ENCODE measurements at places on chromosomes 7 and 10.

- DNase-seq, result no peak
These were observed 426.9 kb downstream of the LRMDA start for GRCh38 chr10:75858339-75858738.

GRCh38 chr10:49237985-49238384 lies 49.8 kb upstream of the TMEM273 start:
- no peak for DNase-seq

DNA sequence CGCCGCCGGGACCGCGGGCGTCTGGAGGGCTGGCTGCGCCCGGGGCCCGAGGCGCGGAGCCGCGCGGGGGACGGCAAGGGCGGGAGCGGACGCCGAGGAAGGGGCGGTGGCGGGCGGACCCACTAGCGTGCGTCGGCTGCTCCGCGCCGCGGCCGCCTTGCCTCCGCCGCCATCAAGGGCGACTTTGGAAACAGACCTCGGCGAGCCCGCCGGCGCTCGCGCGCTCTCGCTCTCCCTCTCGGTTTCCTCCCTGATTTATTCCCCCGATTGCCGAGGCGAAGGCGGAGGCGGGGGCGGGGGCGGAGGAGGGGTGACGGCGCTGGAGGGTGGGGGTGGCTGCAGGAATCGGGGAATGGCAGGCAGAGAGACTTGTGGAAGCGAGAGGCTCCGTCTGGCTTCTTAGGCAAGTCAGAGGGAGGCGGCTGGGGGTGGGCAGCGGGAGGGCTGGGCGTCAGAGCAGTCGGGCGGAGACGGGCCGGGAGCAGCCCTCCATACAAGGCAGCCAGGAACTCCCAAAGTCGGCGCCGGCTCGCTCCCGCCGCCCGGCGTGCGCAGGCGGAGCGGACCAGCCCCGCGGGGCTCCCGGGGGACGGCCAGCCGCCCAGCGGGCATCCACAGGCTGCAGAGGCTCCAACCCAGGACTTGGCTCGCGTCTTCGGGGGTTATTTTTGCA lies at the start of gene CACNA2D1:
CACNA2D1 (minus strand) TSS at position 231 of the 673 bp plus-strand sequence.
- DNase-seq, result peak; percentile 91

DNA sequence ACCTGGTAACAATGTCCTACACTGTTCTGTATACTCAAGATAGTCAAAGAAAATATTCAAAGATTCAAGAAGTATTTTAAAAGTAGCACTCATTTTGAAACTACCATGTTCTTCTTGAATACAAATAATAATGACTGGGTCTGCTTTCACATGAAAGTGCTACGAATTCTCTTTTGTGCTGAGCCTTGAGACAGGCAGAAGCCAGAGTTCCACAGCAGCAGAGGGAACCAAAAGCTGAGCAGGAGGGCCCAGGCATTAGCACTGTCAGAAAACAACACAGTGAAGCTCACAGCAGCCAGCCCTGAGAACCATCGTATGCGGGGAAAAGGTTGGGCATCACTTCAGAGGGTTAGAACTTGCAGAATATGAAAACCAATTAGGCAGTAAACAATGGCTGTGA lies 38.9 kb downstream of the ANKMY2 start:
- no peak for DNase-seq

DNA sequence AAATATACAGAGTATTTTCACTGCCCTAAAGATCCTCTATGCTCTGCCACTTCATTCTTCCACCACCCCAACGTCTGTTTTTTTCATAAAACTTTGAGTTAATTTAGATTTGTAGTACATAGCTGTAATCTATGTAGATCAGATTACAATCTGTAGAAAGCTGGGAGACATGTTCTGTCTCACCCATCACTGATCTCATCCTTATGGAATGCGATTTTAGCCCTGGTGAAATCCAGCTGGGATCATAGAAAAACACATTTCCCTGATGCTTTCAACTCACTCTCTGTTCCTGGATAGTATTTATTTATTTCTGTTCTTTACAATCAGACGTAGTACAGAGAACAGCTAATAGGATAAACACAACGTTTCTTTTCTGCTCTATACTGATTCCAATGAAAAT lies 521.0 kb downstream of the KIF20B start:
- DNase-seq, result peak; percentile 80

GRCh38 chr7:131489881-131490280 lies 66.5 kb downstream of the PODXL start:
- DNase-seq, result no peak

DNA sequence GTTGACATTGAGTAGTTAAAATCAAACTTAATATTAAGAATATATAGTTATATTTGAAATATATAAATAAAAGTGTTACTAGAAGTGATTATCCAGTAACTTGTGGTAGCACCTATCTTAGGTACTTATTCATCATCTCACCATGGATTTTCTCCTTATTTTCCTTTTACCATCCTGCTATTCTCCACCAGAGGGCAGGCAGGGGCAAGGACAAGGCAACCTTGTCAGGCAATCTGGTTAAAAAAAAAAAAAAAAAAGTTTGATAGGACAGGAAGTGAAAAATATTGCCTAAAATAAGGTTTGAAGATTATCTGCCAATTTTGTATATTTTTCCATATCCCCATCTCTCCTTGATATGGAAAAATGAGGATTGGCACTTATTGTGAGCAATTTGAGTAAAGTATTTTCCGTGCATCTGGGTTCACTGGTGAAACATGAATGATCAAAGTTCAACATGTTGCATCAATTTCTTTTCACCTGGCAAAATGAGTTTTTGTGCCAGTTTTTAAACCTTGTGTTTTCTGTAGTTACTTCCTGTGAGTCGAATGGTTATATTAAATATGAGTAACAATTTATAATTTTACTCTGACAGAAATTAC lies 256.7 kb downstream of the AGMO start:
- DNase-seq, result peak; percentile 39

- DNase-seq, result no peak
These were observed 78.7 kb downstream of the PRLHR start for GRCh38 chr10:118516716-118517115.

GRCh38 chr10:84539216-84539615 lies 210.8 kb downstream of the CCSER2 start:
- peak; percentile 39 for DNase-seq

GRCh38 chr7:149459540-149460452 lies 1.1 kb downstream of the ZNF777 start:
- no peak for DNase-seq

GRCh38 chr10:71371750-71372166 lies 25.0 kb upstream of the CDH23 start:
- DNase-seq, result no peak

GRCh38 chr7:113628948-113629847 lies 289.6 kb downstream of the PPP1R3A start:
- peak; percentile 60 for DNase-seq

DNA sequence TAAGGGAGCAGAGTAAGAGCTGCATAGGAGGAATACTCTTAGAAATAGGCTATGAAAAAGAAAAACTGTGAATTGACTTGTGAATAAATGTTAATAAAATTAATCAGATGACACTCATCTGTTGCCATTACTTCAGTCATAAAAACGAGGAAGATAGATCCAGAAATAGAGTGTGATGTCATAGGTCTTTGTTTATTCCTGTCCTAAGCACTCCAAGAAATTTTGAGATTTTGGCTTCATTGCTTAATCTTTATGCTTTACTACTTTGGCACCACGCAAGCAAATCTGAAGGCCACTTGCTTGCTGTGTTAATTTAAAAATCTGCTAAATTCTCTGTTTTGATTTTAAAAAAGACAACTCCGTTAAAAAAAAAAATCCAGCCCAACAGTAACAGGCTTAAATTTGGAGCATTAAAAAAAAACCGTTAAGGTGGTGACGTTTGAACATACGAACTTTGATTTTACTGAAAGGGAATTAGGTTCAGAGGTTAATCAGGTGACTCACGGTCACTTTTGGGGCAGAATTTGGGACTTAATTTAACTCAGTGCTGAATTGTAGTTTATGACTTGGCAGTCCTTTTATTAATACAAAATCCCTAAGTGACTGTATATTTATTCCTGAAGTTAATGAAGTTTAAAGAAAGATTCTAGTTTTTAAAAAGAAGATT lies 3.4 kb downstream of the IFRD1 start:
- DNase-seq, result peak; percentile 83

GRCh38 chr10:114624951-114625780 lies 32.9 kb downstream of the ABLIM1 start:
- DNase-seq, result peak; percentile 46

- no peak for DNase-seq
These were observed 157.2 kb upstream of the INSYN2A start for GRCh38 chr10:127353544-127353943.

- DNase-seq, result no peak
These were observed 14.5 kb downstream of the SLF2 start for GRCh38 chr10:100927266-100927665.

DNA sequence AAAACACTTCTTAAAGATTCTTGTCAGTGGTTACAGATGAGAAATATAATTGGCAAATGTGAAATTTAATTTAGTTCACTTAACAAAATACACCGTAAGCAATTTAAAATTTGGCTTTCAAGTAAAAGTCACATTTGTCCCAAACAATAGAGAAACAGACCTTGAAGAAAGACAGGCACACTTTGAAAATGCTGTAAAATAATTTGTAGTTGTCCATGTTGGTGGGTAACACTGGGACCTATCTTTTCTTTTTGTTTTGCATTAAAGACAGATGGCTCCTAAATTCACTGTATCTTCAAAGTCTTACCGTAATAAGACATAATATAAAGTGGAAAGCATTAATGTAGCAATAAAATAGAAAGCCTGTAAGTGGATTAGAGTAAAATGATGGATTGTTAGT lies 3.3 kb downstream of the GRK5 start:
- DNase-seq, result no peak

DNA sequence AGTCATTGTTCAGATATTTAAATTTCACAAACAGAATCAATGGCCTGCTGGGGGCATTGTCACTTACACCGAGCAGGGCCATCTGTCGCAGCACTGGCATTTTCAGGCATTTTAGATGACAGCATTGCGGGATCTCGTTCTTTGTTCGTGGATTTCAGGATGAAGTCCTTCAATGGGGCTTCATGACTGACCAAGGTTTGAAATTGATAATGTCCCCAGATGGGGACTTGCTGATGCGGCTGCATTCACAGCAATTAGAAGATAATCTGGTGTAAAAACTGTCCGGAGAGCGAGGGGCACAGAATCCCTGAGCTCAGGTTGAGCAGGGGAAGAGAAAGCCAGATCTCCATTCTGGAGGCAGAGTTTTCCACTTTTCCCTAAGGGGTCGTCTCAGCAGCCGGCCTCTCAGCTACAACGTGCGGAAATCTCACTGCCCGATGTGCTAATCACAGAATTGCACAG lies 1.9 kb upstream of the C7orf33 start:
- DNase-seq, result no peak

DNA sequence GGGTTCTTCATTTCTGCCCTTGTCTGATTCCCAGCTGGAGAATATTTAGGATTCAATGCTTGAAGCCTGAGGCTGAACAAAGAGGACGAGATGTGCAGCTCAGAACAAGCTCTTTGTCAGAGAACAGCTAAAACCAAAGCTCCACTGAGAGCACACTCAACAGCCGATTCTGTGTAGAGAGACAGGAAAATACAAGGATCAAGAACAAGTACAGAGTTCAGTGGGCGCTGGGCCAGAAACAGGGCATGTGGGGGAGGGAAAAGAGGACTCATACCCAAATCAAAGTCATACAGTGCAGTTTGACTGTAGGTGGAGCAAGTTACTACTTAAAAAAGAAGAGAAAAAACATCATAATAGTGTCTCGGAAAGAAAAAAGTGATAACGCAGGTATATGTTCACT lies at the start of gene AGMO:
AGMO (minus strand) TSS at position 181 of the 400 bp plus-strand sequence.
- DNase-seq, result no peak

Data from IMR-90 (cell line).